ENCODE measurements at places on chromosomes 16 and 17.
A peak's percentile ranks its signal among the peaks of the same experiment; 100 is the strongest.

- no peak for DNase-seq
Observed at GRCh38 chr17:4054446-4054845, 88.4 kb downstream of the ZZEF1 start.

DNA sequence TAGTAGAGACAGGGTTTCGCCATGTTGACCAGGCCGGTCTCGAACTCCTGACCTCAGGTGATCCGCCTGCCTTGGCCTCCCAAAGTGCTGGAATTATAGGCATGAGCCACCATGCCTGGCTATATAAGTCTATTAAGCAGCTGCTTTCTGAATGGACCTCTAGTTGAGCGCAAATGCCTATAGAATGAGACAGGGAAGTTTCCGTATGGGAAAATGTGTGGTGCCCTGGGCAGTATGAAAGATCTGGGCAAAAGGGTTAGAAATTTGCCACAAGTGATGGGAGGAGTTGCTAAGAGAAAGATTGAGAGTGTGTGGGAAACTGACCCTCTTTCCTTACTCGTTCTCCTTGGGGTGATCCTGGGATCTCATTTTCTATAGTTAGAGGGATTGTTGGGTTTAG is 26.3 kb downstream of the SLC6A2 start:
- no peak for DNase-seq

DNA sequence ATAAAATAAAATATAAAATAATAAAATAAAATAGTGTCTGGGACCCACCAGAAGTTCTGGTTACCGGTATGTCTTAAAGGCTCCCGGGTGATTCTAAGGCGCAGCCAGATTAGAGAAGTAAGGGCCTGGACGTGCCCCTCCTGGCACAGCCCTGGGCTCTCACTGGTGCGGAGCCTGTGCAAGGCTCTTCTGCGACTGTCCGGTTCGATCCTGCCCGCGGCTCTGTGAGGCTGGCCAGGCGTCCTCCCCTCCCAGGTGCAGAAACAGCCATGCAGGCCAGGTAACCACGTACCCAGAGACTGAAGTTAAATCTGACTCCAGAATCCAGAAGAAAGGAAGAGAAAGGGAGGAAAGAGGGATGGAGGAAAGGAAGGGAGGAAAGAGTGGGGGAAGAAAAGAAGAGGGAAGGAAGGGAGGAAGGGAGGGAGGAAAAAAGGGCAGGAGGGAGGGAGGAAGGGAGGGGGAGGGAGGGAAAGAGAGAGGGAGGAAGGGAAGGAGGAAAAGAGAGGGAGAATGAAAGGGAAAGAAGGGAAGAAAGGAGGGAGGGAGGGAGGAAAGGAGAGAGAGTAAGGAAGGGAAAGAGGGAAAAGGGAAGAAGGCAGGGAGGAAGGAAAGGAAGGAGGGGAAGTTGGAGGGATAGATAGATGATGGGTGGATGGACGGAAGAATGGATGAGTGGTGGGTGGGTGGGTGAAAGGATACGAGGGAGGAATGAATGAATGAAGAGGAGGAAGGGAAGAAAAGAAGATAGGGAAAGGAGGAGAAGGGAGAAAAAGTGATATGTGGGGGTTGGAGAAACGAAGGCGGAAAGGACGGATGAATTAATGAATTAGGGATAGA is 42.3 kb downstream of the C16orf82 start:
- no peak for DNase-seq

DNA sequence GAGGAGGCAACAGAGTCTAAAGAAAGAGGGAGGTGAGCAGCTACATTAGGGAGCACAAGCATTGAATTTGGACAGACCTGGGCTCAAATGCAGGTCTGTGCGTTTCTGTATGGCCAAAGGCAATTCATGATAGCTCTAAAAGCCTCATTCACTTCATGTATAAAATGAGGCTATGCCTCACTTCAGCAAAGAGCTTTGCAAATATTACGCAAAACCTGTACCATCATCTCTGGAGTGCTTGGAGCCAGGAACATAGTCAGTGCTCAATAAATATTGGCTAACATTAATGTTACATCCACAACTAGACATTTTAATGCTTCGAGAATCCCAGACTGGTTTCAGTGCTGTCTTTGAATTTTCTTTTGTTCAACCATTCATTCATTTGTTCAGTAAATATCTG is 254.7 kb upstream of the CDH11 start:
- DNase-seq: no peak

- DNase-seq: no peak
Observed at GRCh38 chr17:55605705-55606487, 94.6 kb upstream of the SMIM36 start.

- DNase-seq: peak; percentile 36
Observed at GRCh38 chr16:85798901-85799496, 345 bp downstream of the EMC8 start.

GRCh38 chr17:63842173-63842539 is 329 bp downstream of the SMARCD2 start:
- no peak for DNase-seq

DNA sequence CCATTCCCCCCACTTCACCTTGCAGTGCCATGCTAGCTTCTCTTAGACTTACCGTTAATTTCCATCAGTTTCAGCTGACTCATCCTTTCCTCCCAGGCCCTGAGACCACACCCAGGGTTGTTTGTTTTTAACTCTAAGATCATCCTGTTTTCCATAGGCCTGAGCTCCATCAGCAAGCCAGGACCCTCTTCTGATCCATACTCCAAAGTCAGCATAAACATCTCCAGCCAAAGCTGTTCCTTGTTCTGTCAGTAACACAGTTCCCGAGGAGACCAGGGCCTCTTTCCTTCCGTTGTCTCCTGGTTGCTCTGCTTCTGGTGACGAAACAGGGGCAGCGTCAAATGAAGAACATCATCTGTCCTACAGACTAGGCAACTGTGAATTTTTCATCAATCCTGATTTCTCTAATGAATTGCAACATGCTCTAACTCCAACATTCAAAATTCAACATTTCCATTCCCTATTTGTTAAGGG is 83.8 kb upstream of the HNF1B start:
- peak; percentile 27 for DNase-seq

DNA sequence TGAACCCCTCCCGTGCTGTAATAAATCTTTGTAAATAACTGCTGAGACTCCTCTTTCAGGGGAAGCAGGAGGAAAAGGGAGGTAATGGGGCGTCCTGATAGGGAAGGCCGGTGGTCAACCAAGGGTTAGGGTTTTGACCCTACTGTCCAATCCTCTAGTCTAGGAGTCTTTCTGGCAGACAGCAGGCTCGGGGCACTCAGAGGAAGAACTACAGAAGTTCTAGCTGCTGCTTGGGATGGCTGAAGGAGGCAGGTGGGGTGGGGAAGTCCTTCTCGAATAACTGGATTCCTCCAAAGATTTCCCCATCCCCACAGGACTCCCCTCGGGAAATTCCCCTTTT is 387 bp upstream of the STARD3 start:
- DNase-seq: no peak

GRCh38 chr16:78987666-78988065 is 612.9 kb downstream of the MAF start:
- DNase-seq: no peak

GRCh38 chr17:77779711-77780539 is 178.6 kb upstream of the TNRC6C start:
- DNase-seq: peak; percentile 21

GRCh38 chr17:59513934-59514841 is 51.2 kb upstream of the DHX40 start:
- DNase-seq: peak; percentile 37

- DNase-seq: peak; percentile 51
Observed at GRCh38 chr17:59287452-59287851, 44.0 kb upstream of the YPEL2 start.

GRCh38 chr16:10950393-10950792 is 6.0 kb downstream of the CLEC16A start:
- peak; percentile 48 for DNase-seq

DNA sequence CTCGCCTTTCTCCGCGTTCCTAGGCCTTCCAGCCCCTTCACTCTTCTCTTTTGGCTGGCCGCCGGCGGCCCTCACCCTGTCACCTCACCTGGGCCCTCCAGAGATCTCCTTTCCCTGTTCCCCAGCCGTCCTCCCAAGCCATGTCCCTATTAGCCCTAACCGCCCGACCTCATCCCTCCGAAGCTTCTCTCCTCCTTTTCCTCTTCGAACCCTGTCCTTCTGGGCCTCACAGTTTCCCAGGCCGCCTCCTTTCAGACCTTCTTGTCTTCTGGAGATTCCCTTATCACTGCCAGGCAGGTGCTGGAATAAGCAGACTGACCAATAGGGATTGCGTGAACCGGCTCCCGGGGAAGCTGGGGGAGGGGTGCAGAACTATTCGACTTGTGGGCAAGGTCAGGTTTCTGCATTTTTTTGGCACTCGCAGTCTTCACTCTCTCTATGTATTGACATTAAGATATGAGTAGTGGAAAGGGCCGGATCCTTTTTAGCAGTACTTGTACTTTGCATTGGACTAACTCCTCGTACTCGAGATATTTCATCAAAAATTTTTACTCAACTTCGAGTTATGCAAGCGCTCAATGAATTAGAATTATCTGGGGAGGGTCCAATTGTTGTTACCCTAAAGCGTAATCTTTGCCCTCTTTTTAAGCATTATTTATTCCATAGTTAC is 690 bp downstream of the RHOT1 start:
- peak; percentile 74 for DNase-seq

DNA sequence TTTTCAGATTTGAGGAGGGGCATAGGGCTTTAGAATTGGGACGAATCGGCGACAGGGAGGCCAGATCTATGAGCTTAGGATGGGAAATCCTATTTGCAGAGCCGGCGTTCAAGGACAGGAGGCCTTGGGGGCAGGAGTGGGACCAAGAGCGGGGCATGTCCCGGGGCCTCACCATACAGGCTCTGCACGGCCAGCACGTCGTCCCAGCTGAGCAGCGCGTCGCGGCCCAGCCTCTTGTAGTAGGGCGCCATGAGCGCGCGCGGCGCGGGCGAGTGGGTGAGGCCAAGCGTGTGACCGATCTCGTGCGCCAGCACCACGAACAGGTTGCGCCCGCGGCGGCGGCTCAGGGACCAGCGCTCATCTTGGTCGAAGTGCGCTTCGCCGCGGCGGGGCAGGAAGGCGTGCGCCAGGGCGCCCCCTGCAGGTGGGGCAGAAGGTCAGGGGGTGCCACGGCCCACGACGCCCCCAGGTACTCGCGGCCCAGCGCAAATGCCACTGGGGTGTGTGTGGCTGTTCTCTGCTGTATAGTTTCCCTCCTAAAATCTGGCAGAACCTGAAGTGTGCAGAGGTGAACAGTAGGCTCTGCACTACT is 9.3 kb downstream of the C17orf50 start:
- no peak for DNase-seq

GRCh38 chr17:81012574-81013447 is 21.2 kb downstream of the CHMP6 start:
- DNase-seq: no peak

GRCh38 chr16:80656711-80657150 is 115.9 kb downstream of the DYNLRB2 start:
- no peak for DNase-seq

GRCh38 chr16:28623172-28623711 is 13.4 kb upstream of the SULT1A1 start:
- no peak for DNase-seq

- peak; percentile 12 for DNase-seq
Observed at GRCh38 chr17:5610956-5611355, 26.6 kb upstream of the NLRP1 start.

DNA sequence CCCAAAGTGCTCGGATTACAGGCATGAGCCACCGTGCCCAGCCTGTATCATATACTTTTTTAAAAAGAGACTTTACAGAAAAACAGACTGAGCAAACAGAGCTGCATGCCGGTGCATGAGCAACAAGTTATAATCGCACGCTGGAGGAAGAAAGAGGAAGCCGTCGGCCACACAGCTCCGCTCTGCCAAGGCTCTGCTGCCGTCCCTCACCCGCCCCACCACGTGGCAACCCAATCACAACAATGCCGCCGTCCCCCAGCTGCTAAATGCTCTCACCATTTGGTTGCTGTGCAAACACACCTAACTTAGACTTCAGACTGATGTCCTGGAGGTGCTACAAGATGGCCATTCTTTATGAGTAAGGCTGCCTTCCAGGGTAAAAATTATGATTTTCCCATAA is 83.5 kb downstream of the ADCY9 start:
- DNase-seq: no peak

DNA sequence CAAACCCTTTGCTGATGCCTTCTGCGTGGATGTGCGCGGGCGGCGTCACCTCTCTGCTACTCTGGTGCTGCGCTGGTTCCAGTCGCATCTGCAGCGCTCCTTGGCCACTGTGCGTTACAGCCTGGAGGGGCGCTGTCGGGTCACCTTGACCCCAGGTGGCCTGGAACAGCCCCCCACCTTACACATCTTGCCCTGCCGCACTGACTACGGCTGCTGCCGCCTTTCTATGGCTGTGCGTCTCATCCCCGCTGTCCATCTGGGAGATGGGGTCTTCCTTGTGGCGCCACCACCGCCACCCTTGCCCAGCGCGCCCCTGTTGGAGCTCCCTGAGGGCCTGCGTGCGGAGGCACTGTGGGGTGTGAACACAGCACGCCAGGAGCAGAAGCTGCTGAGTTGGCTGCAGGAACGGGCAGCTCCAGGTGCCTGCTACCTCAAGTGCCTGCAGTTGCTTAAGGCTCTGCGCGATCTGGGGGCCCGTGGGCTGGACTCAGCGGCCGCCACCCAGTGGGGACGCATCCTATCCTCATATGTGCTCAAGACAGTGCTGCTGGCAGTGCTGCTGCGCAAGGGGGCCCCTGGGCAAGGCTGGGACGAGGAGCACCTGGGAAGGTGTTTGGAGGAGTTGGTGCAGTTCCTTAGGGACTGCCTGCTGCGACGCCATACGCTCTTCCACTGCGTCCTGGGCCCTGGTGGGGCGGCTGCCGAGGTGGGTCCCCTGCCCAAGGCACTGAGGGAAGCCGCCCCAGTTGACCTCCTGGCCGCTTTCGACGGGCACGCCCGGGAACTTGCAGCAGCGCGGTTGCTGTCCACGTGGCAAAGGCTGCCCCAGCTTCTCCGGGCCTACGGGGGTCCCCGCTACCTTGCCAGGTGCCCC is 1.6 kb downstream of the ITPRIPL2 start:
- no peak for DNase-seq

GRCh38 chr17:48426019-48426665 is 3.9 kb downstream of the SKAP1 start:
- no peak for DNase-seq

DNA sequence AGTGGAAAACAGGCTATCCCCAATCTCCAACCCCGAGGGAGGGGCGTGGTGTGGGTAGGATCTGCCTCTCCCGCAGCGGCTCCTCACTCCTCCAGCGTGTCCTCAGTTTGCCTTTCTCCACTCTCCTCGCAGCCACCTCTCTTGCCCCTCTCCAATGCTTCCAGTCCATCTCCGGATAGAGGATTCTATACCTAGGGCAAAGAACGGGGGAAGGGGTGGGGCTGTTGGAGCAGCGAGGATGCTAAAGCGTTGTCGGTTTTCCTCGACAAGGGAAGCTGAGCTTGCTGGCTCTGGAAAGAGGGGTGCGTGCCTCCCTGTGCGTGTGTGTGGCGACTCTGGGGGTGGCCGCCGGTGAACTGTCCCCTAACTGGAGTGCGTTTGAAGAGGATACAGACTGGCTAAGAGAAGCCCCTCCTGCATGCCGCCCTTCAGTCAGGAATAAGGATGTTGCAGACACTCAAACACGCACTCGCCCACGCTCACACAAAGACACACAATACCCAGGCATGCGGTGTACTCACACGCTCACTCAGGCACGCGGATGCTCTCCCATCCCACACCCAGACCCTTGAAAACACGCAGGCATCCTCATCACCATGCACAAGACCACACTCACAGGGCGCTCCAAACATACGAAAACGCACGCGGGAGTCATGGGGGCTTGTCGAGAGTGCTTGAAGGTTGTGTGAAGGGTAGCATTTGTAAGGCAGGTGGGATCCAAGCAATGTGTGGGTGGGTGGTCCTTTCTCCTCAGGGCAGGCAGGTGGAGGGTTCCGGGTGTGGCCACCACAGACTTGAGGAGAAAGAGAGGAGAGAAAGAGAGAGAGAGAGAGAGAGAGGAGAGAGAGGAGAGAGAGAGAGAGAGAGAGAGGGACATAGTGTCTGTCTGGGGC is 655 bp upstream of the GPR139 start:
- no peak for DNase-seq
